Right lobe of liver (tissue), 6 donors: ENCODE measurements at places on chromosomes 16 and 17.

GRCh38 chr16:364595-365491 is 5.5 kb downstream of the MRPL28 start:
- H3K36me3 ChIP-seq: no peaks in the 10 kb centered on the region
- H3K4me3 ChIP-seq: no peak overlapping the region
- no peak for DNase-seq
- no peaks in the 10 kb centered on the region for H3K4me1 ChIP-seq
- no peaks in the 10 kb centered on the region for H3K27me3 ChIP-seq

- no peak overlapping the region for H3K27ac ChIP-seq
- no peak for DNase-seq
- no peak overlapping the region for H3K4me3 ChIP-seq
- H3K27me3 ChIP-seq: no peaks in the 10 kb centered on the region
- H3K36me3 ChIP-seq: no peaks in the 10 kb centered on the region
These were observed 84.7 kb downstream of the TUBD1 start for GRCh38 chr17:59807892-59808509.

GRCh38 chr17:39863244-39863917 is 731 bp downstream of the IKZF3 start:
- H3K27ac ChIP-seq: no peak overlapping the region
- no peaks in the 10 kb centered on the region for H3K4me1 ChIP-seq
- H3K36me3 ChIP-seq: no peaks in the 10 kb centered on the region
- no peak overlapping the region for H3K4me3 ChIP-seq

GRCh38 chr17:82441691-82442487 is 8.7 kb downstream of the CYBC1 start:
- DNase-seq: peak; percentile 29
- no peaks in the 10 kb centered on the region for H3K27me3 ChIP-seq
- no peak overlapping the region for H3K4me3 ChIP-seq
- no peak overlapping the region for H3K27ac ChIP-seq

GRCh38 chr17:14351493-14351892 is 50.6 kb downstream of the HS3ST3B1 start:
- no peak overlapping the region for H3K27ac ChIP-seq
- no peaks in the 10 kb centered on the region for H3K4me1 ChIP-seq

DNA sequence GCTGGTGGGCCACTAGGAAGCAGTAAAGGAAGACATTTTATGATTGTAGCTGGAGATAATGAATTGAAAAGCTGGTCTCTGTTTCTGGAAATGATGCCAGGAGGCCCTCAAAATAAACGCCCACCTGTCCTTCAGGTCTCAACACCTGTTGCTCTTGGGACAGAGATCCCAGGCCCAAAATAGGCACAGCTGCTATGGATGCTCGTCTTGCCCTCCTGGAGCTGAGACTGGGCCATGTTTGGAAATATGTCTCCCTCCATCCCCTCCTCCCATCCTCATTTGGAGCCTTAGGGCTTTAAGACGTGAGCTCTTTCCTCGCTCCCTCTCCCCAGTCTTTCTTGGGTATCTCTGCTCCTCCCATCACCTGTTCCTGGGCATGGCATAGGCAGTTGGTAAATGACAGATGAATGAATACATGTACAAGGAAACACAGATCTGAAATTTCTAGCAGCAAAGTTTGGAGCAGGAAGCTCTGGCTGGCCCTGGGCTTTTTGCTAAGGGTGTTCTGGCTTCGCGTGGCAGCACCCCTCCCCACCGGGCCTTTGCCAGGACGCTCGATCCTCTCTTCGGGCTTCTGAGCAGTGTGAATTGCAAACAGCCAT is 33.3 kb downstream of the MYH3 start:
- H3K36me3 ChIP-seq: no peaks in the 10 kb centered on the region
- DNase-seq: no peak

- H3K27ac ChIP-seq: no peak overlapping the region
- H3K4me1 ChIP-seq: no peaks in the 10 kb centered on the region
- no peak overlapping the region for H3K4me3 ChIP-seq
- DNase-seq: no peak
- no peaks in the 10 kb centered on the region for H3K27me3 ChIP-seq
- H3K36me3 ChIP-seq: no peaks in the 10 kb centered on the region
These were observed 86.7 kb downstream of the TMEM132E start for GRCh38 chr17:34665819-34666763.

- no peaks in the 10 kb centered on the region for H3K4me1 ChIP-seq
- DNase-seq: no peak
These were observed 206.2 kb upstream of the SDK2 start for GRCh38 chr17:73850426-73850825.

GRCh38 chr17:19397556-19398041 is 10.6 kb upstream of the MFAP4 start:
- no peak for DNase-seq
- H3K27ac ChIP-seq: no peak overlapping the region
- no peaks in the 10 kb centered on the region for H3K36me3 ChIP-seq
- no peaks in the 10 kb centered on the region for H3K4me1 ChIP-seq

DNA sequence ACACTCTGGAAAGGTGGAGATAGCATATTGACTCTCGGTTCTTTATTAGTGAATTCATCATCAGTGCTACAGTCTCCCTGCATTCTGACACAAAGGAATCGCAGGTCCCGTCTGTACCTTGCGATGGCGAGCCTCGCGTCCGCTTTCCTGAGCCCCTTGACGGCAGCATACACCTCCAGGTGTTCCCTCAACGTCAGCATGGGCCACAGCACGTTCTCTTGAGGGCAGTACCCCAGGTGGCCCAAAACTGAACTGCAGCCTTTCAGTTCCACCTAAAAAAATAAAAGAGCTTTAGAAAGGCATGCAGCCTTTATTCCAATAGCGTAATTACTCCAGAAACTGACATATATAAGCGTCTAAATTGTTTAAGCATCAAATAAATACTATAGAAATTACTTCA is 24.2 kb upstream of the ABCA9 start:
- no peak overlapping the region for H3K27ac ChIP-seq
- no peak for DNase-seq
- H3K4me1 ChIP-seq: no peaks in the 10 kb centered on the region
- H3K36me3 ChIP-seq: peaks cover 83% of the 10 kb centered on the region

- H3K27me3 ChIP-seq: no peaks in the 10 kb centered on the region
- no peak for DNase-seq
These were observed 508.0 kb downstream of the WWOX start for GRCh38 chr16:78607465-78607864.

DNA sequence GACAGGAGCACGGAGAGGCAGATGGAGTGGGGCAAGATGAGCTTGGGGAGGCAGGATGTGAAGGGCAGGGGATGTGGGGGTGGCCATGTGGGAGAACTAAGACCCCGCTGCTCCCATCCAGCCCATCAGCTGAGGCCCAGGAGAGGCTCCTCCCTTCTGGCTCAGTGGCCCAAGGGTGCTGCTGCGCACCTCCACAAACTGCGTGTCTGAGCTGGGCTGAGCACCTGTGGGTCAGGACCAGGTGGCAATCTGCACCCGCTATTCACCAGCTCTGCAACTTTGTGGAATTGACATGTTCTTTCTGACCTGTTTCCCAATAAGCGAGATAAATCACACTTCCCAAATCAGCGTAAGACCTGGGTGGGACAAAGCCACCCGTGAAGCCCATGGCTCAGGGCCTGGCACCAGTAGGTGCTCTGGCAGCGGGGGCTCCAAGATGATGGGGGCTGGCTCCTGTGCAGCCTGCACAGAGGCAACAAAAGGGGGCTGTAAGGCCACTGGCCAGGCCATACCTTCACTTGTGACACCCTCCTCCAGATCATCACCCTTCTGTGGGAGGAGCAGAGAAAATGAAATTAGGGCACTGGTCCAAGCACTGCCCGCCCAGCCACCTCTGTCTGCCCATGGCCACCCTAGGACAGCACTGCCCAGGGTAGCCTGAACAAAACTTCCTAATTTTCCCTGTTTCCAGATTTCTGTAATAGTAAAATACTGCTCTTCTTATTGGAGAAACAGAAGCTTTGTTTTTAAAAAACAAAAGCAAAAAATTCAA is 11.7 kb upstream of the SREBF1 start:
- H3K36me3 ChIP-seq: no peaks in the 10 kb centered on the region
- no peaks in the 10 kb centered on the region for H3K27me3 ChIP-seq
- DNase-seq: no peak
- H3K4me1 ChIP-seq: no peaks in the 10 kb centered on the region
- H3K27ac ChIP-seq: peak overlapping the region; percentile 52

DNA sequence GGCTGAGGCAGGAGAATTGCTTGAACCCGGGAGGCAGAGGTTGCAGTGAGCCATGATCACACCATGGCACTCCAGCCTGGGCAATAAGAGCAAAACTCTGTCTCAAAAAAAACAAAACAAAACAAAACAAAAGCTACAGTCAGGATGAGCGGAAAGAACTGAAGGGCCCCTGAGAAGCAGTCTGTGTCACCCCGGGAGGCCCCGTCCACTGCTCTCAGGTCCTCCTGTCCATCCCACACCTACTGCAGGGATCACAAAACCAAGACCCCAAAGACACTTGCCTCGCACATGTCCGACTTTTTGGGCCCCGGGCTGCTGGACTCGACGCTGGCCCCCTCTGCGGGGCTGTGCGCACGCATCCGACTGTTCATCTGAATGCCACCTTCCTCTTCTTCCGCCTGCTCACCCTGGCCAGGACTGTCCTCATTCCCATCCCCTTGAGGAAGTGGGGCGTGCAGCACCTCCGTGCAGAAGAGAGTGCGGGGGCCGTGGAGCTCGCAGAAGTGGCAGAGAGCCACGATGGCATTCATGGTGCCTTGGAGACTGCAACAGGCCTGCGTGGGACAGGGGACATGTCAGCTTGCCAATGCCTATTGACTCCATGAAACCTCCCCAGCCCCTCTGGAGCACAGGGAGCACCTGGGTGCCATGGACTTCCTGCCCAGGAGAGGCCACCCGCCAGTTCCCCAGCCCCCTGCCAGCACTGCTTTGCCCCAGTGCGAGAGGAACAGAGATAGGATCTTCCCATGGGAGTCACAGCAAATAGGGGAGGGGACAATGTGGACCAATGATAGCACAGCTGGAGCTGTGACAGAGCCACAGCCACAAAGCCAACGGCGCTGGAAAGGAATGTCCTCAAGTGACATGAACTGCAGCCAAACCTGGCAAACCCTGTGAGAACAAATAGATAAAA is 9.1 kb downstream of the FLCN start:
- H3K4me1 ChIP-seq: peaks cover 37% of the 10 kb centered on the region
- H3K36me3 ChIP-seq: peaks cover 37% of the 10 kb centered on the region
- peak overlapping the region; percentile 67 for H3K27ac ChIP-seq
- H3K4me3 ChIP-seq: no peak overlapping the region
- no peaks in the 10 kb centered on the region for H3K27me3 ChIP-seq
- no peak for DNase-seq

- no peak overlapping the region for H3K27ac ChIP-seq
- DNase-seq: no peak
- H3K27me3 ChIP-seq: no peaks in the 10 kb centered on the region
- no peaks in the 10 kb centered on the region for H3K4me1 ChIP-seq
These were observed 33.9 kb upstream of the MEAK7 start for GRCh38 chr16:84538222-84538840.

DNA sequence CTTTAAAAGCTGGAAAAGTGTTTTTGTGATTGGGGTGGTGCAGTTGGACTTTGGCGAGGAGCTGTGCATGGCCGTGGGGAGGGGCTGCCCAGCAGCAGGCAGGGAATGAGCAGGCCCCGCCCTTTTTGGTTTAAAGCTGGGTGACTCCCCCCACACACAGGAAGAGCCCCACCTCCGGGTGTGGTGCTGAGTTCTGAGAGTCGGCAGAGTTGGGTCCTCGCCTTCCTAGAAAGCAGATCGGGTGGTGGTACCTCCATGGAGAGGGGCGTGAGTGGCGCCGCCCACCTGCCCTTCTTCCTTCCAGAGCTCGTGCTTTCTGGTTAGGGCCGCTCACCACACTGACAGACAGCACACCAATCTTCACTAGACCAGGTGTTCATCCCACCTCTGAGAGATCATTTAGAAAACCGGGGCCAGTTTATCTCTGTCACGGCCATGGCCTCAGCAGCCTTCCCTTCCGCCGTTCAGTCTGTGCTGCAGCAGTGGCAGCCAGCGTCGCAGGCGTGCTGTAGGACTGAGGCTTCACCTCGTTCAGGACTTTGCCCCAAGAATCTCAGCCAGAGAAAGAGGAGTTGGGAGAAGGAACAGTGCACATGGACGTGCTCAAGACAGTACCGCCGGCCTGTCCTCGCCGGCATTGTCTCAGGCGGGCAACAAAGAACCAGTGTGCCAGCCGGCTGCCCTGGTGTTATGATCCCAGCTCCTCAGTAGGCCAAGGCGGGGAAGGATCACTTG is 144.0 kb upstream of the CHMP6 start:
- no peak for DNase-seq
- H3K4me1 ChIP-seq: no peaks in the 10 kb centered on the region
- no peaks in the 10 kb centered on the region for H3K36me3 ChIP-seq
- no peak overlapping the region for H3K27ac ChIP-seq

DNA sequence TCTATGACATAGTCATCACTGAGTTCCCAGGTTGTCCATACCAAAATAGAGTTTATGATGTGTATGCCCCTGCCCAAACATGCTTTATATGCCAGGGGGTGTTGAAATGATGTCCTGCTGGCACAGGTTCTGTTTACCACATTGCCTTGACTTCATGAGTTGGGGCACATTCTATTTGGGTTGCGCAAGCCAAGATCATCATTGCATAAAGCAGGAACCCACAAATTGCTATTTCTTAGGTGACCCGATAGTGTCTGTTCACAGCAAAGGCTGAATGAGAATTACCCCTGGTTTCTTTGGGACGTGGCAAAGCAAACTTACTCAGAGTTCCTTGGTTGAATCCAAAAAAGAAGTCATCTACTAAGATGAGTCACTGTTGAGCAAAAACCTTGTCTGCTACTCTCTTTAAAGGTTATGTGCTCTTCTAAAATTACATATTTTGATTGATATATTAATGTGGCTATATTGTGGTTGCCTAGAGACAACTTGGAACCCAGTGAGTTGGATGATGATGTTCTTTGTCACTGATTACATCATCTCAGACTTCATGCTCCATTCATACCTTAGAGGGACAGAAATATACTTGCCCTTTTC is 912.6 kb upstream of the SOX9 start:
- no peaks in the 10 kb centered on the region for H3K4me1 ChIP-seq
- H3K36me3 ChIP-seq: no peaks in the 10 kb centered on the region
- no peak for DNase-seq
- no peak overlapping the region for H3K27ac ChIP-seq

DNA sequence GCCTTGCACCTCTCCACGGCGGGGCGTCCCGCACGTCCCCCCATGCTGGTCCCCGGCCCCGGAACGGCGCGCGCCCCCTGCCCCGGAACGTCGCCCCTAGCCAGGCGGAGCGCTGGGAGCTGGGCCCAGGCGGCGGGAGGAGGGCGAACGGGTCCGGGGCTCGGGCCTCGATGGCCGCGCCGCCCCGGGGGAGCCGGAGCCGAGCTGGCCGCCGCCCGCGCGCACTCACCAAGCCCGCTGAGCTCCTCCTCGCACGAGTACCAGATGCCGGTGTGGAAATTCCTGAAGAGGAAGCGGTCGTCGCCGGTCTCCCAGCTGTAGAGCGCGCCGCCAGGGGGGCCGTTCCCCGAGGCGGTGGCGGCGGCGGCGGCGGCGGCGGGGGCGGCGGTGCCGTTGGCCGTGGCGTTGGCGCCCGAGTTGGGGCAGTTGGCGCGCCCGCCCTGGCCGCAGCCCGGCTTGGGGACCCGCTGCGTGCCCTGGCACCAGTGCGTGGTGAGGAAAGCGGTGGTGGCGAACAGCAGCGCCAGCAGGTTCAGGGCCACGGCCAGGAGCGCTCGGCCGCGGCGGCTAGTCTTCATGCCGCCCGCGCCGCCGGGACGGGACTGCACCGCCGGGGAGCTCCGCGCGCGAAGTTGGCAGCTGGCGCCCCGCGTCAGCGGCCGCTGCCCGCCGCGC is 530 bp downstream of the GSG1L start:
- H3K4me3 ChIP-seq: peak overlapping the region; percentile 26
- no peaks in the 10 kb centered on the region for H3K27me3 ChIP-seq
- no peaks in the 10 kb centered on the region for H3K36me3 ChIP-seq
